H1 (cell line): ENCODE measurements at places on chromosomes 11 and 22. TPM values are rescaled to one million over a fixed set of nuclear protein-coding genes. Genes with fewer than 3 reads are reported as not detected.

PHETA2 gene
- 7.4 and 8.0 TPM in 2 replicates for total RNA-seq

CDC42EP2 gene
- 11.7 and 11.8 TPM in 2 replicates for total RNA-seq

LRRC75B gene
- total RNA-seq = 10.9 and 12.2 TPM in 2 replicates

CPT1B gene
- total RNA-seq = 33.1 and 36.2 TPM in 2 replicates

WT1 gene
- 0.17 and 0.21 TPM in 2 replicates for total RNA-seq

DNA sequence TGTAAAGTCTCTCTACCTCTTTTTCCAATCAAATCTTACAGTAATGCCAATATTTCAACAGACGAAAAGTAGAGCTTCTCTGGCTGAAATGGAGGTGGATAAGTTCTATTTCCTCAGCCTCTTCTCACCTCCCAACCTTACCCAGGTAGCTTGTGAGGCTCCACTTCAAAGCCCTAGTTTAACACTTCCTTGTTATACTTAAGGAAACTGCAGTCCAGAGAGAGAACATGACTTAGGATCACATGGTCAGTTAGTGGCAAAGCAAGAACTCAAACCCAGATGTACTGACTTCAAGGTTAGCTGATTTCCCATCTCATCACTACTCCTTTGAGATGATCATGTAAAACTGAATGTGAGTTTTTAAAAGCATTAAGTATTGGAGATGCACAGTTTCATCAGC lies 32.5 kb downstream of the PAK1 start:
- DNase-seq = no peak

- no peak for DNase-seq
Measured at GRCh38 chr11:77127920-77128691, at the start of gene MYO7A. Gene MYO7A (plus strand): TSS chr11:77128246. CDS start chr11:77130635, 2,389 bp downstream.

GRCh38 chr22:30368420-30368819 lies 11.6 kb downstream of the CCDC157 start:
- no peak for DNase-seq
